ENCODE measurements at places on chromosomes 1 and 21.
A peak's percentile ranks its signal among the peaks of the same experiment; 100 is the strongest.

- no peak for DNase-seq
Observed at GRCh38 chr1:208135354-208135753, 108.8 kb downstream of the PLXNA2 start.

- no peak for DNase-seq
Observed at GRCh38 chr1:177897998-177898654, 71.7 kb downstream of the SEC16B start.

DNA sequence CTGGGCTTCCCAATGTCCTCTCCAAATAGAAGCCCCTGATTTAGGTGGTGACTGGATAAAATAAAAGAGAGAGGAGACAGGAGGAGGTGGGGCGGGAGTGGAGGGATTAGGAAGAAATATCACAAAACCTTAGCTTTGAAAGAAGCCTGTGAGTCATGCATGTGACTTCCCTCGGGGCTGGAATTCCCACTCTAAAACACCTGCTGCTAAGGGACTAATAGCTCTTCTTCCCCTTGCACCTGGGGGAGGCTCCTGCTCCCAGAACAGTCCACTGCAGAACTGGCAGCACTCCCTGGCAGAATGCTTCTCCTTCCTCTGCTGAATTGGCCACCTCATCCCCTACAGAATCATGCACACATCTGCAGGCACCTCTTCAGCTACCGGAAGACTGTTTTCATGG is 207.2 kb downstream of the ATG4C start:
- DNase-seq = no peak

- no peak for DNase-seq
Observed at GRCh38 chr1:9100471-9101043, 28.3 kb downstream of the GPR157 start.

DNA sequence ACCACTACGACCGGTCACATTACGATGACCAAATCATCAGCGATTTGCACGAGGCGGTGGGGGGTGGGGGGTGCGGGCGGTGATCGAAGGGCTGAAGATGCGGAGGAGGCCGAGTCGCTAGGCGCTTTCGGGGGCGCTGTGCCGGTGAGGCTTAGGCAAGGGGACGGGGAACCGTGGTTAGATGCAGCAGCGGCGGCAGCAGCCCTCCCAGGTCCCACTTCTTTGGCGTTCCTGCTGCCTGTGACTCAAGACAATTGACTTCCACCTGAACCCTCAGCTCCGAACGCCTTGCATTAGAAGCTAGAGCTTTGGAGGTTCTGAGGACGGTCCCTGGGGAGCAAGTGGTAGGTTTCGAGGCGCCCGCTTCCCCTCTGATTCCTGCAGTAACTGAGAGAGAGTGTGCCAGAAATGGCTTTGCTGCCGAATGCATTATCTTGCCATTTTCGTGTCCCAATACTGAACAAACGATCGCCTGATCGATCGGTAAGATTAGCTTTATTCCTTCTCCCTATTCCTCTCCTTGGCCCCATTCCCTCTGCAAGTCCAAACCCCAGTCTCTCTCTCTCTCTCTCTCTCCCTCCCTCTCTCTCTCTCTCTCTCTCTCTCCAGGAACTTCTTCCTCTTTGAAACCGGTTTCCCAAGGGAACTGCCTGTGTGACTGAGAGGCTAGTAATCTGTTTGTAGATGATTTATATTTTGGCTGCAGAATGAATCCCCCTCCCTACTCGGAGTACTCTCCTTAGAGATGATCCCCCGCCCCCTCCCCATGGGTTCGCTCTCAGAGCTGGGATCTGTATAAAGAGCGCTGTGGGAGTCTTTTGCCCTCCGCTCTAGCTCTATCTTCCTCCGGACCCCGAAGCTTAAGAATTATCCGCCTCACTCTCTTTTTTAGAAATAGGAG is 735 bp upstream of the BRINP3 start:
- DNase-seq = peak; percentile 84

DNA sequence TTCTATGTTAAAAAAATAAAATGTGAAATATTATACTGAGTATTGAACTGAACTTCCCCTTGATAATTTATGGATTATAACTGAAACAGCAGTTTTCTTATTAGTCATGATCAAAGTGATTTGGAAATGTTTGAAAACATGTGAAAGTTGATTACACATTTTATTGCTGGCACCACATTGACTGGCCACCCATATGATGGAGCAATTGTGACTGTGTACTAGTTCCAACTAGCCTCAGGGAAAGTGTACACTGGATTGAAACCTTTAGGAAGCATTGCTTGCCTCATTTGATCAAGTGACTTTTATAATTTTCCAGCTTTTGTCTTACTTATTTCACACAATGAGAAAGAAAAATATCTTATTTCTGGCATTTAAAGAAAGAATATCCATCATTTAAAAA is 128.0 kb upstream of the ADGRL2 start:
- DNase-seq = no peak

DNA sequence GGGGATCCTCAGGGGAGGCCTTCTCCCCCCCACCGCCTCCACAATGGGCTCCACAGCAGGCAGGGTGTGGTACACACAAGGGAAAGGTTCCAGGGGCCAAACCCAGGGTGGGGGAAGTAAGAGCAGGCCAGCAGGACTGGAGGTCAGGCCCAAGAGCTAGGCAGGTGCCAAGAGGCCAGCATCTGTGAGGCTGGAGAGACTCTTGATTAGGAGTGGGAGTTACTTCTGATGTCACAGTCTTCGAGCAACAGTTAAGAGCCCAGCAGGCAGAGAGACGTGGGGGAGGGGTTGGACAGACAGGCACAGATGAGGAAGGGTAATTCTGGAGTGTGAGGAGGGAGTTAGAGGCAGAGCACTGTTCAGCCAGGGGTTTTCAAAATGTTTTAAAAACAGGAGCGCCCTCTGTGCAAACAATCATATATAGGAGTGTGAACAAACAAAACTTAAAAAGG is 55.8 kb downstream of the SLC9A1 start:
- no peak for DNase-seq

DNA sequence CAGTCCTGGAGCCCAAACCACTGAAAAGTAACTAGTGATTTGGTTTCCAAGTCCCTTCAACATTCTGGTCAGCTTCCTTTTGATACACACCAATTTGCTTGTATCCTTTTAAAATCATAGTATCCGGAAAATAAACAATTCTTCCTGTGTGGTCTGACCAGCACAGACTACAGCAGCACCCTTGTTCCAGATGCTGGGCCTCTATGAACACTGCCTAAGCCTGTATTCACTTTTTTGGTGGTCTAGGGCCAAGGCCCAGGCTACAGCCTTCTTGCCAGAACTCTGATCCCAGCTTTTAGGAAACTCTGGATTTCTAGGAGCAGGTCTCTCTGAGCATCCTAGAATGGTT is 801 bp upstream of the DDAH1 start:
- DNase-seq = no peak

DNA sequence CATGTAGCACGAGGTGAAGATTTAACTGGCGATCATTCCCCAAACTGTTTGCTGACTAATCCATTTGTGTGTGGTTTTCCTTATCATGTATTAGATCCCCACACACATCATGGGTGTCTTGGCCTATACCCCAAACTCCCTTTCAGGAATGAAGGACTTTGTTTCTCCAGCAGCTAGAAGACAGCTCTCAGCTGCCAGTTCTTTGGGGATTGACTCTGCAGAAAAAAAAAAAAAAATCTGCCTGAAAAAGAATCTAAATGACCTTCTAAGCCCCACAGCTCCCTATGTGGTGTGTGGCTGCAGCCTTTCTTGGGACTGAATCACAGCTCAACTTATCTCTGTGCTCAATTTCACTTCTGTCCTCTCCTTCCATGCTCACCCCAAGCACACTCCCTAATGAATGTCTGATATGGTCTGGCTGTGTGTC is 256.3 kb upstream of the DUSP10 start:
- no peak for DNase-seq

DNA sequence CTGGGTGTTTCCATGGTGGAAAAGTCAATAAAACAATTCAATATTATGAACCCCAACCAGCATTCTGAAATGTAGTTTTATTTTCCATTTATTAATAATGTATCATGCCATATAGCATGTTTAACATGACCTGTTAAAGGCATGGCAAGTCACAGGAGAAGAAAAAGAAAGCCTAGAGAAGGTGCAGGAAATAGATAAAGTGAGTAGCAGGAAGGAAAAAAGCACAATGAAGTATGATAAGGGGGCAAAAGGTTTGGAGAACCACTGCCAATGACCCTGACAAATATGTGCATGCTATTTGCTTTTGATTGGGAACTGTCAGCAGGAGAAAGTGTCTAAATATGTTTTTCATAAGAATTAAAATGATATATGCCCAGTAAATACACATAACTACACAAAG is 85.6 kb downstream of the HMCN1 start:
- DNase-seq = no peak

DNA sequence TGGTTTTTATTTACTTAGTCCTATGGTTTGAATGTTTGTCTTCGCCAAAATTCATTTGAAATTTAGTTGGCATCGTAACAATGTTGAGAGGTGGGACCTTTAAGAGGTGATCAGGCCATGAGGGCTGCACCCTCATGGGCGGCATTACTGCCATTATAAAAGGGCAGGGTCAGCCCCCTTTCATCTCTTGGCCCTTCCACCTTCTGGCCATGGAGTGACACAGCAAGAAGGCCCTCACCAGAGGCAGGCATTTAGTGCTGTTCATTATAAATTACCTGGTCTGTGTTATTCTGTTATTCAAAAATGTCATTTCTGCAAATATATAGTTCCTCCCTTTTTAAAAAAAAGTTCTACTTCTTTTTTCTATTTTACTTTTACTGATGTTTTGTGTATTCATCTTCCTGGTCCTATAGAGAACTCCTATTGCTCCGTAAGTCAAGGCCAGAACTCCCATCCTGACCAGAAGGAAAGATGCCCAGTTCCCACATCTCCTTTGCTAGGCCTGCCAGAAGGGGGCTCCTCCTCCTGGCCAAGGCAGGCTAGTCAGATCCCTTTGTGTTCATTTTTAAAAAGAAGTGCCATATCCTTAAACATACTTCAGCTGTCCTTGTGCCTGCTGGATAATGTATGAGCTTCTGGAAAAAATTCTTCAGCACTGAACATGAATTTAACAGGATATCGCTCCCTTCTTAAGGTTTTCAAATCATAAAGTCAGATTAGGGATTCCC is 10.0 kb upstream of the LBR start:
- DNase-seq = no peak

- DNase-seq = no peak
Observed at GRCh38 chr1:163131981-163132380, 62.8 kb downstream of the RGS4 start.

- no peak for DNase-seq
Observed at GRCh38 chr1:208141610-208142192, 102.5 kb downstream of the PLXNA2 start.

DNA sequence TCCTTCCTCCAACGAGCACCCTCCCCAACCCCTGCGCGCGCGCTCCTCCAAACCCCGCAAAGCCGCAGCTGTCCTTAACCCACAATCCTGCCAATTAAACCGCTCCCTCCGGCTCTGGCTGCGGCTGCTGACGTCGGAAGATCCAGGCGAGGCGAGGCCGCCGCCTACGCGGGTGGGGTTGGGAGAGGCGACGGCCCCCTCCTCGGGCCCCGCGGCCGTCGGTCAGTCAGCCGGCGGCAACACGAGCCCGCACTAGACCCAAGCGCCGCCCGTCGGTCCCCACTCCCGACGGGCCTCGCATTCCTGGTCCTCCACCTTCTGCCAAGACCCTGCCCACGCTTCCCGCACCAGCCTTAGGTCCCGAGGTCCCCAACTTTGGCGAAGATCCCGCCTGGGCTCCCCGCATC is 75.4 kb downstream of the VWA5B1 start:
- DNase-seq = peak; percentile 86

Data from COR-L47 (cell line).